Progenitor cell of endocrine pancreas (in vitro differentiated cells): ENCODE measurements at places on chromosomes 7 and 10. TPM values are rescaled to one million over a fixed set of nuclear protein-coding genes. Genes with fewer than 3 reads are reported as not detected.

DNA sequence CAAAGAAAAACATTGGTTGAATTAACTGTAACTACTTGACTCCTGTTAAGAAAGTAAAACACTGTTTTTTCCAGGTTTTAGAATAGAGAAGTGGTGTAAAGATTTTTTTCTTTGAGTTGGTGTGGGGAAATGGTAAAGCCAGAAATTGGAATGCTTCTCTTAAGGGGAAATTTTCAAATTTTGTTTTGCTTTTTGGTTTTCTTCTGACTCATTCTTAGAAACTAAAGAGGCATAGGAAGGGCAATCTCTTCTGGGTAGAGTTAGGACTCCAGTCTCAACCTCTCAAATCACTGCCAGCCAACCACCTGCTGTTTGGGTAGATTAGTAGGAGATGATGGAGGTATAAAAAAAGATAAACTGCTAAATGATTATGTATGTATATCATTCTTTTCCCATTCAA lies 47.7 kb upstream of the STRIP2 start:
- no peak for DNase-seq

DNA sequence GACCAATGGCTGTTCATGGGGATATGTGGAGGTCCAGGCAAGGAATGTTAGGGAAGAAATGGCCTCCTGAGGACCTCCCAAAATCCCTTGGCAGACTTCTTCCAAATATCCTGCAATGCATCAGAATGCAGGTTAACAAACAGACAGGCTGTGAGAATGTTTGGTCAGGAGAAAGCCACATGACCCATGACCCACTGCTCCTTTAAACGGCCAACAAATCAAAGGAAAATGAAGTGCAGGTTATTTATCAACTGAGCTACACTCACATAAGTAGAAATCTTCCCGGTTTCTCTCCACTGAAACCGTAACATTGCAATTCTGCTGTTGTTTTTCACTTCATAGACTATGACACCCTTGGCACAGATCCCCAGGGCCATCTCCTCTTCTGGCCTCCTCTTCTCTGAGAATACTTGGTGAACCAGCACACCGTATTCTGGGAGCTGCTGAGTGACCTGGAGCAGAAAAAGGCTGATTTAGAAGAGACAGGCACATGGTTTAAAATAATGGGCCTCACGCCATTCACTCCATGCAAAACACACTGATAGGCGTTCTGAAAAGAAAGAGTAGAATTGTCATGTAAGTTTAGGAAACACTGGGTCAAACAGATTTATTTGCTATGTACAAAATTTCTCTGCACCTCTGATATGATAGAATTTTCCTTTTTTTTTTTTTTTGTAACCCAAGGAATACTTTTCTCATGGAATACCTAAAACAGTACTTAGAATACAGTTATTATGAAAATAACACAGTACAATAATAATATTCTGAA lies 67.8 kb downstream of the FRMPD2 start:
- DNase-seq, result no peak

DNA sequence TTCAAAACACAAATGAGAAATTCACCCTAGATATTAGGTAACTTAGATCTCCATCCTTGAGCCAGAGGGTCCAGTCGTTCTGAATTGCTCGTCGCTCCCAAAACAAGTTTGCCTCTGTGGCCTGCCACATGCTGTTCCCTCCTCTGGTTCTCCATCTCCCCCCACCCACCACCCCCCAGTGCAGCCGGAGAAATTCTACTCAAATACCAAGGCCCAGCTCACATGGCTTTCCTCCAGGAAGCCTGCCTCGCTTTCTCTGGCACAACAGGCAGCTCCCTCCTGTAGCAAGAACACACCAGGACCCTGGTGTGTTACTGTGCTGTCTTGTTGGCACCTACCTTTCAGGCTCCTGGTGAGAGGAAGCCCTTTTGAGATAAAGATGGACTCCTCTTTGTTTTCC lies 52.7 kb upstream of the C10orf90 start:
- no peak for DNase-seq

DNA sequence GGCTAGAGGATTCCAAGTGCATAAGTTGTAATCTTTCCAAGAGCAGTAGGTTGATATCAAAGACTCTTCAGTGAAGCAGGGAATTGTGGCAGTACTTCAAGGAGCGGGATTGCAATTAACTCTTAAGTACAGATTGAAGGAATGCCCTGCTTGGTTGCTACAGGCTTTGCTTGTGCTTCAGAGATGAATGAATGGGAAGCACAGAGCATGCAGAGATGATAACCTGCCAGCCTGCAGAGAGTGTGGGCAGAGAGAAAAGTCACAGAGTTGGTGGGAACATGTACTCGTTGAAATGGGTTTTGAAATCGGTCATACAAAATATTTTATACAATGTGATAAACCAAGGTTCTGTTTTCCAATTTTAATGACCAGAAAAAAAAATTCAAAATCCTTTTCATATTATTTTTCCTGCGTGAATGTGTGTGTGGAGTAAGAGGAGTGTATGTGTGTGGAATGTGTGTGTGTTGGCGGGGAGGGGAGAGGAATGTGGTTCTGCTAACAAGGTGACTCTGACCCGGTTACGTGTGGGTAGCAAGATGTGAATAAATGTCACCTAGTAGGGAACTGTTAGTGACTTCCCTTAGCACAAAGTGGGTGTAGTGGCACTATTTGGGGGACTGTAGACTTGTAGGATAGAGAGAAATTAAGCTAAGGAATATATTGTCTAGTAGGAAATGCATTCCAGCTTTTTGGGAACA lies 697.8 kb downstream of the GATA3 start:
- DNase-seq, result no peak

The GRID2IP gene
- total RNA-seq, result 2.0 and 2.5 TPM in 2 replicates

DNA sequence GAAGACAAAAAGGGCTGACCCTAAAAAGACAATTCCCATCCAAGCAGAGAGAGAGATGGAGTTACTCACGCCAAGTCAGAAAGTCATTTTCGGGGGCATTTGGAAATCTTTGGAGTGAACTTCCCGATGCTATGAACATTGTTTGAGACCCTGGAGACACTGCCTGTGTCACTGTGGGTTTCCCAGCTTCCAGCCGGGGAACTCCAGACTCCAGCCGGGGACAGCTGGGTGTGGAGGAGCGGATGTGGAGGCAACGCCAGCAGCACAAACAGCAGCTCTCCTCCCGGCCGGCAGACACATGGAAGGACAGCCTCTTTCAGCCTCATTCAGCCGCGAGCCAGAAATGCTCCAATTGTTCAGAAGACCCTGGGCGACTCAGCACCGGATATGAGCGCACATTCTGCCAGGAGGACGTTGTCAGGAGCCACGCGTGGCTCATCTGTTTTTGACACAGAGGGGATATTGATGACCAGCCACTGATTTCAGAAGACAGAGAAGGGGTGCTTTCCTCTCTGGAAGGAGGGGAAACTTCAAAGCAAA lies 97.6 kb downstream of the PRPF18 start:
- DNase-seq, result no peak

The SPDYE1 gene
- not detected in 2 replicates for total RNA-seq

DNA sequence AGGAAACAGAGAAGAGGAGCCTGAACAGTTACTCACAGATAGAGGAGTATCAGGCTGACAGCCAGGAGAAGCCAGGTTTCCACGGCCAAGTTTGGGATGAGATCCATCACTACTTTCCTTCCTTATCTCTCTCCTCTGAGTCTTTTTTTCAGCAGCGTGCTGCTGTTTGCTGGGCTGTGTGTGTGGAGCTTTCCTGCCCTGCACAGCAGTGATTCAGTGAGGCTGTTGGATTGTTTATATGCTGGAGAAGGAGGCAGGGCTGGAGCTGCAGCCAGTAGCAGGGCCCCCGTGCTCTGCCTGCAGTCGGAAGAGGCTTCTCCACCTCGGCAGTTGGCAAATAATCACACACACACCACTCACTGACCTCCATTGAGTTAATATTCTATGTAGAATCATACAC lies at the start of gene CYP3A7:
CYP3A7 (minus strand) TSS at position 210 of the 400 bp plus-strand sequence; CDS start at position 107, 103 bp downstream.
- no peak for DNase-seq

The ECHDC3 gene
- total RNA-seq, result 2.3 and 2.4 TPM in 2 replicates

DNA sequence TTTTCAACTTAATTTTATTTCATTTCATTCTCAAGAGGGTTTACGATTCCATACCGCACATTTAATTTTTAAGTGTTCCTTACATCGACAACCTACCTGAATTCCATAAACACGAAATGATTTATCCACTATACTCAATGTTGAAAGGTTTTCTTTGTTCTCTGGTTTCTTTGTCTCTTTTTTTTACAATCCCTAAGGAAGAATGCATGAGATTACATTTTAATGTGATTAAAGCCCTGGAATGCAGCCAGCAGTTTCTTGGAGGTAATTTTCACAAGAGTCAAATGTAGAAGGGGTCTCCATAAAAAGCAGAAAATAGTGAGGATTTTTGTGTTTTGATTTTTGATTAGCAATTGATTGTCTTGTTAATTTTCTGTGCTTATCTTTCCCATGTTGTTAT lies 59.2 kb upstream of the ADCY1 start:
- no peak for DNase-seq
